ENCODE measurements at places on chromosomes 16 and 17.

DNA sequence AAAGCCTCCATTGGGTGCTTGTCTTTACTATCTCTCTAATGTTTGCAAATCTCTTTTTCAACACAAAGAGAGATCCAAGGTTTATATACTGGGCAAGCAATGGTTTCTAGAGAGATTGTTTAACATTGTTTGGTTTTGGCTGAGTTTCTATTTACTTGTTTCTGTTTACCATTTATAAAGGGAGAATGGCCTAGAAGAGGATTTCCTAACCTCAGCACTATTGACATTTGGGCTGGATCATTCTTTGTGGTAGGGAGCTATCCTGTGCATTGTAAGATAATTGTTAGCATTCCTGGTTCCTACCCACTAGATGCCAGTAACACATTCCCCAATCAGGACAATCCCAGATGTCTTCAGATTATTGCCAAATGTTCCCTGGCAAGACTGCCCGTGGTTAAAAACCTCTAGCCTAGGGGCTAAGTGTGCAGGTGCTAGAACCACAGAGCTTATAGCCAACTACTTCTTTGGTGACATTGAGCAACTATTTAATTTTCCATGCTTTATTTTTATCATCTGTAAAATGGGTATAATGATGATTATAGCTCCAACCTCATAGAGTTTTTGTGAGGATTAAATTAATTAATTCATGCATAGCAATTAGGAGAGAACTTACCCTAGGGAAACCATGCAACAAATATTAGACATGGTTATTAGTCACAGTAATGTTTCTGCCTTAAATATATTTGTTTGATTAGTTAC lies 413.9 kb upstream of the MAF start:
- no peak for DNase-seq

DNA sequence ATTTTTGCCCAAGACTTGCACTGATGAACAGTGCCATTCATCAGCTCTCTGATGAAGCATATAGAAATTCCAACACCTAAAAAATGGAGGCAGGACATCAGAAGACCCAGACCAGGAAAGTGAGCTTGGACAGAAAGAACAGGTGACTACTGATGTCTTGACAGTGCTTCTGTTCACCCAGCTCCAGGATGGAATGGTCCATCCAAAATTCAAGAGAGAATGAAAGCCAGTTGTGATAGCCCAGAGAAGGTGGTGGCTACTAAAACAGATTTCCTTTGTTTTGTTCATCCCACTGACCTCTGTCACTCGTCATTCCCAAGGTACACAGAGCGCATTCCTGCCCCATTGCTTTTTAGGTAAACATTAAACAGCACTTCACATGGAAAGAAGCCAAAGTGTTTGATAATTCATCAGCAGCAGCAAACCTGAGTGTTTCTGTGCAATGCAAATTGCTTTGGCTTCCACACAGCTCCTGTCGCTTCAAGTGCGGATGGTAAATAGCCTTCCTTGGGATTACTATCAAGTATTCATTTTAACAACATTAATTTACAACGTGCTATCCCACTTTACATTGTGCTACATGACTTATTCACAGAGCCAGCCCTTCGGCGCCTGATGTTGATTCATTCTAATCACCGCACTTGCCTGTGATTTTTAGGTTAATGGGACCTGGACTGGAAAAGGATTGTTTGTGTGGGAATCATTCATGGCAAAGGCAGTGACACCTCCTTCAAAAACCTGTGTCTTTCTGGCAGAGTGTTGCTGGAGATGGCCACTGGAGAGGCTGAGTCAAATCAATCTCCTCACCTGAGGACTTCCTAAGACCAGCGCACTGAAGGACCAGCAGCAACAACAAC lies 65.1 kb upstream of the TOX3 start:
- DNase-seq = no peak

DNA sequence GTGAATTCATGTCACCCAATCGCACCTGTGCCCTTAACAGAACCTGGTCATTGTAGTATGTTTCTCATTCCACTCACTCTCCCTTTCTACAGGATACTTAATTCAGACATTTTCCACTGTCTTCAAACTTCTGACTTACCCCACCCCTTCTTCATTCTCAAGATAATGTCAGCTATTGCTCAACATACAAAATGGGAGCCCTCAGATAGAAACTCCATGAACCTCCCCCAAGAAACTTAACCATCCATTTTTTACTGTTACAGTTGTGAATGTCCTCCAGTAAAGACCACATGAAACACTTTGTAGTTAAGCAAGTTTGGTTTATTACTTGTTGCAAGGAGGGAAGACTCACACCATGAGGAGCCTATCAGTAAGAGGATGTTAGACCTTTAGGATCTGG lies 22.1 kb upstream of the ARHGAP17 start:
- no peak for DNase-seq

DNA sequence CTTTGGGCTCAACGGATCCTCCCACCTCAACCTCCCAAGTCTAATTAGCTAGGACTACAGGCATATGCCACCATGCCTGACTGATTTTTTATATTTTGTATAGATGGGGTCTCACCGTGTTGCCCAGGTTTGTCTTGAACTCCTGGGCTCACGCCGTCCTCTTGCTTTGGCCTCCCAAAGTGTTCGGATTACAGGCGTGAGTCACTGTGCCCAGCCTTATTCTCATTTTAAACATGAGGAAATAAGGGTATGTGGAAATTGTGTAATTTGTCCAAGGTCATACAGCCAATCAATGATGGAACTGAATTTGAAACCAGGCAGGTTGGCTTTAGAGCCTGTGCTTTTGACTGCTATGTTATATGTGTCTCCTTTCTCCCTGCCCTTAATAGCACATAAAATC lies 27.4 kb upstream of the AQP8 start:
- DNase-seq = no peak

DNA sequence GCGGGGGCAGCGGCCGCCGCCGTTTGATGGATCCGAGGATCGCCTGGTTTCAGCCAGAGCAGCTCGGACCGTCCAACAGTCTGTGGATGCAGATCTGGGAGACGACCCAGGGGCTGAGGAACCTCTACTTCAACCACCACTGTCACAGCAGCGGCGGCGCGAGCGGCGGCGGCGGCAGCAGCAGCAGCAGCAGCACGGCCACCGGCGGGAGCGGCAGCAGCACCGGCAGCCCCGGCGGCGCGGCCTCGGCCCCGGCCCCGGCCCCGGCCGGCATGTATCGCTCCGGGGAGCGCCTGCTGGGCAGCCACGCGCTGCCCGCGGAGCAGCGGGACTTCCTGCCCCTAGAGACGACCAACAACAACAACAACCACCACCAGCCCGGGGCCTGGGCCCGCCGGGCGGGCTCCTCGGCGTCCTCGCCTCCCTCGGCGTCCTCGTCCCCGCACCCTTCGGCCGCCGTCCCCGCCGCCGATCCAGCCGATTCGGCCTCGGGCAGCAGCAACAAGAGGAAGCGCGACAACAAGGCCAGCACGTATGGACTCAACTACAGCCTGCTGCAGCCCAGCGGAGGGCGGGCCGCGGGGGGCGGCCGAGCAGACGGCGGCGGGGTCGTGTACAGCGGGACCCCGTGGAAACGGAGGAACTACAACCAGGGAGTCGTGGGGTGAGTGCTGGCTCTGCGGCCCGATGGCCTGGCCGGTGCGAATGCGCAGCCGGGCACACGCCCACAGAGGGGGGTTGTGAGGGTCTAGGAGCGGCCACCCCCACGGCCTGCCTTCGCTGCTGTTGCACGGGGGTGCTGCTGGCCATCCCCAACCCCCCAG lies 702 bp downstream of the TENT4B start:
- peak; percentile 29 for DNase-seq

Data from stimulated activated CD4-positive, alpha-beta T cell treated with anti-CD3 and anti-CD28 coated beads, Interleukin-15, amount 100 ng/mL, for 1 hour (primary cell).